ENCODE measurements at places on chromosomes 5 and 9.

GRCh38 chr5:158423623-158424200 is 564.8 kb upstream of the CLINT1 start:
- no peak for DNase-seq

DNA sequence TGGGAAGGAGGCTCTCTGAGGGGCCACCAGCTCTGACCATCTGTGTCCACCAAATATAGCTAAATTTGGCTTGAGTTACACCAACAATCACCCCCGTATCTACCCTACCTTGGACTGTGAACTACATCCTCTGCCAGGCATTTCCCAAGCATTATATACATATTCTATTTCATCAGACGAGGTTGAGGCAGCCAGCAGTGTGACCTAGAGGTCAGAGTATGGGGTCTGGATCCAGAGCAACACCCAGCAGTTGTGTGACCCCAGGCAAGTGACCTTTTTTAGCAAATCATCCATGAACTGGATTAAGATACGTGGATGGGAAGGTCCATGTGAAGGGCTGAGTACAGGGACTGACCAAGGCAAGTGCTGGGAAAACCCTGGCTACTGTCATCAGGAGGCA is 180.6 kb downstream of the HSPA4 start:
- DNase-seq = no peak

DNA sequence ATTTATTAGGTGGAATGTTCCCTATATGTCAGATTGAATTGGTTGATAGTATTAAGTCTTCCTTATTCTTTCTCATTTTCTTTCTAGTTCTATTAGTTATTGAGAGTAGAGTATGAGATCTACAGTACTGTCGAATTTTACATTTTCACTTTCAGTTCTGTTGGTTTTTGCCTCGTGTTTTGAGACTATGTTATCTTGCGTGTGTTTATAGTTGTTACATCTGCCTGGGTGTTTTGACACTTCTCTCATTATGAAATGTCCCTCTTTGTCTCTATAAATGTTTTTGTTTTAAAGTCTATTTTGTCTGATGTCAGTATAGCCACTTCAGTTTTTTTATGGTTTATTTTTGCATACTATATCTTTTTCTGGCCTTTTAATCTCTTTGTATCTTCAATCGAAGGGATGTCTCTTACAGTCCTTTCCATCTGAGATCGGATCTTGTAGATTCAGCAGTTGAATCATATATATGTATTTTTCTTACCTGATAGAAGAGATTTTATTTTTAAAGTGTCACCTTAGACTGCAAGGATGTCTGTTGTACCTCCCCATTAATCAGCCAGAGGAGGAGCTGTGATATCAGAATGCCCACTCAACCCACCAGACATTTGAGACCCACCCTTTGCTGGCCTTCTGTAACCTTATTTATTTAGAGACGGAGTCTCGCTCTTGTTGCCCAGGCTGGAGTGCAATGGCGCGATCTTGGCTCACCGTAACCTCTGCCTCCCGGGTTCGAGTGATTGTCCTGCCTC is 20.7 kb downstream of the EHMT1 start:
- DNase-seq = no peak

DNA sequence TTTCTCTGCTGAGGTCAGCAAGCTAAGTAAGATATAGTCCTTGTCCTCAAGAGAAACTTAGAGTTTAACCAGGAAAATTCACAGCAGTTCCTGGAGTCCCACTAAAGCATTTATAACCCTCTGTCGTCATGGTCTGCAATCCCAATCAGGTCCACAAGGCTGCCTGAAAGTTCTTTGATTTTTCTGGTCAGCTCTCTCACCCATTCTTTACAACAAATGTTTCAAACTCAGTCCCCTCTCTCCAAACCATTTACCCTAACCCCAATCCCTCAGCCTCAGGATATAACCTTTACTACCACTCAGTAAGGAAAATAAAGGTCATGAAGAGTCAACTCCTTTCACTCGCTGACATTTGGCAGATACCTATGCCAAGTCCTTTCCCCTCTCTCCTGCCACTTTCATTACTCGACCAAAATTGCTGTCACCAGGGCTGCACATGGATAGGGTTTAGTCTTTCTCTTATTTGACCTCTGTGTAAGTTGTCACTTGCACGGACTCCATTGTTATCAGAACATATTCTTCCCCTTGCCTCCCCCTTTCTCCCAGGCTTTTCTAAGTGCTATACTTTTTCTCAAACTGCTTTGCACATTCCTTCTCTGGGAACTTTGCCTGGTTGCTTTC is 936.6 kb downstream of the NR2F1-AS1 start:
- no peak for DNase-seq

- DNase-seq = no peak
Measured at GRCh38 chr9:136650648-136651047, 12.1 kb upstream of the EGFL7 start.

- no peak for DNase-seq
Measured at GRCh38 chr5:73322437-73323076, 126.0 kb downstream of the FOXD1 start.
